MV-4-11 (cell line): ENCODE measurements at places on chromosomes 7 and 10.

DNA sequence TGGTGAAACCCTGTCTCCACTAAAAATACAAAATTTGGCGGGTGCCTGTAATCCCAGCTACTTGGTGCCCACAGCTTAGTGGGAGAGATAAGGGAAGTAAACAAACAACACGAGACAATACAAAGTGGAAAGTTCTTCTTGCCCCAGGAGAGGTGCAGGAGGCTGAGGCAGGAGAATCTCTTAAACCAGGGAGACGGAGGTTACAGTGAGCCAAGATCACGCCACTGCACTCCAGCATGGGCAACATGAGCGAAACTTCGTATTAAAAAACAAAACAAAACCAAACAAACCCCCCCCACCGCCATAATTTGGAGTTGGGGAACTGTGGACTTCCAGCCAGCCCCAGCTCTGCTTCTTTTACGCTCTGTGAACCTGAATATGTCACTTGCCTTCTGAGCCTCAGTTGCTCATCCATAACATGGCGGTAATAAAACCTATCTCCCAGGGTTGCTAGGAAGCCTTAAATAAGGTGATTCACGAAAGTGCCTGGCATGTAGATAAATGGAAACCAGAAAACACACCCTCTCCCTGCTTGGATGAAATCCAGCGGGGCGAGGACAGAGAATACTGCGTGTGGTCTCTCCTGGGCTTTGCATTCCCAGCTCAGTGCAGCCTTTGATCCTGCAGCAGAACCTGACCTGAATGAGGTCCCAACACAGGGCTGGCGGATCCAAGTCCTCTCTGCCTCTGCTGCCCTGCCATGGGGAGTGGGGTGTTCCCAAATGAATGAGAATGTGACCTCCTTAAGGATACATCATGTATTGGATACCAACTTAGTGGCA lies 10.2 kb downstream of the MLXIPL start:
- DNase-seq, result no peak

DNA sequence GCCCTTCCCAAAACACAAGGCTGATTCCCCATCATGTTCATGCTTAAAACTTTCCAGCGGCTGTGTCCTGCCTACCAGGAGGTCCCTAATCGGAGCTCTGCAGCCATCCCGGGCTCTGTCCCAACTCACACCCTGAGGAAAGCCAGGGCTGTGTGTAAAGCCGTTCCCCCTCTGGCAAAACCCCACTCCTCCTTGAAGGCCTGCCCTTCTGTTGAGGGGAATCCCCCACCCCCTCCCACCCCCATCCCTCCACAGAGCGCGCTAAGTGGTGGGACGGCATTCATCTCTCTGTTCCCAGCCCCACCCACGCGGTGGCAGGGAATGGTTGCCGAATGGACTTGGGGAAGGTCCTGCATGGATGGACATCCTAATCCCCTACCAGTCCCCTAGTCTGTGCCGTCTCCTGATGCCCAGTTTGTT lies 667 bp upstream of the TMEM120A start:
- no peak for DNase-seq

GRCh38 chr10:19795684-19796083 lies 20.5 kb upstream of the PLXDC2 start:
- DNase-seq, result no peak

- peak; percentile 71 for DNase-seq
These were observed 40.6 kb downstream of the MGAM2 start for GRCh38 chr7:142152076-142152475.

DNA sequence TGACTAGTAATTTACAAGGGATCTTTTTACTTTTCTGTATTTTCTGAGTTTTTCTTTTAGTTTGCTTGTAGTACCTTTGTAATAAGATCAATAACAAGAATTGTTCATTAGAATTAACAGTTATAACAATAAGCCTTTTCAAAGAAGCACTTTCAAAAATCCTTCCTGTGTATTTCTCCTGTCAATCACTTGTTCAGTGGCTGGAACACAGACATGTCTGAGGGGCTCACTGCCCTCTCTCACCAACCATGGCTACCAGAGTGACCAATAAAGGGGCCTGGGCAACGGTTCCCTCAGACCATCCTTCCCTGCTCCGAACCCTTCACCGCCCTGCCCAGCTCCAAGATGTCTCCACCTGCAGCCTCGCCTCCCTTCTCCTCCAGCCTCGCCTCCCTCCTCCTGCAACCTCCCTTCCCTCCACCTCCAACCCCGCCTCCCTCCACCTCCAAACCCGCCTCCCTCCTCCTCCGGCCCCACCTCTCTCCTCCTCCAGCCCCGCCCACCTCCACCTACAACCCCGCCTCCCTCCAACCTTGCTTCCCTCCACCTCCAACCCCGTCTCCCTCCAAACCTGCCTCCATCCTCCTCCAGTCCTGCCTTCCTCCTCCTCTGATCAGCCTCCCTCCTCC lies 353.4 kb downstream of the TNS3 start:
- DNase-seq, result no peak

DNA sequence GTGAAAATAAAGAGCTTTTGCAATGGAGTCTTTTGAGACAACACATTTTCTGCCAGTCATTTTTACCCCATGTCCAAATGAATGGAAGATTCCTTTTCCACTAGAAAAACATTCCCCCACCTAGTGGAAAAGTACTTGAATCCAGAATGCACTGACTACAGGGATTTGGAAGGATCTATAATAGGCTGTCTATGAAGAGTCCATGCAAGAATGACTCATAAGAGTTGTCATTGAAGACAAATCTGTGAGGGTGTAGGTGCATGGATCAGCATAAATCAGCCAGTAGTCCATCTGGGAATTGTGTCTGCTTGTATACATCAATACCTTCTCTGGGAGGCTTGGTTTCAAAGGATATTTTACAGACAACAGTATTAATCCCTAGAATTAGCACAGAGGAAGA lies 32.5 kb upstream of the TRUB1 start:
- DNase-seq, result no peak
